ENCODE measurements at places on chromosomes 2 and 18. TPM values are rescaled to one million over a fixed set of nuclear protein-coding genes. Genes with fewer than 3 reads are reported as not detected.

The SERPINB7 gene
- 7.5 TPM for total RNA-seq

The TCF4 gene
- 9.3 TPM for total RNA-seq

The UGT1A9 gene
- total RNA-seq, result not detected

The HOXD3 gene
- total RNA-seq, result 8.2 TPM

The MARS2 gene
- 5.8 TPM for total RNA-seq

The DSG4 gene
- total RNA-seq, result not detected

The GPR45 gene
- total RNA-seq, result 0.22 TPM

The MYL1 gene
- total RNA-seq, result not detected

DNA sequence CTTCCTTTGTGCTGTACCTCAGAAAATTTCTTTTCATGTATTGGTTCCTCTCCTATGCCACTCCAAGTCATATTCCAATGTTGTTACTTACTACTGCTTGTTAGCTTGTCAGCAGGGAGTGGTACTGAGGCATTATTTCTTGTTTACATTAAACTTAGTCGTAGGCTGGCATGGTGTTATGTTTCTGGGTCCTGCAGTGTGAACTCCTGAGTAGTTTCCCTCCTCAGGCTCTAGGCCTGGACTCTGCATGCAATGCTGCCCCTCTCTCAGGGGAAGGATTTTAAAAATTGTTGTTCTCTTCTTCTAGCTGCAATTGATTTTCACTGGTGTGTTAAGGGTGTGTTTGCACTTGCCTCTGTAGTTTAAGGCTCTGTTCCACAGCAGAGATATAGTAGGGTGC lies 671.6 kb downstream of the PLCL1 start:
- DNase-seq, result no peak

DNA sequence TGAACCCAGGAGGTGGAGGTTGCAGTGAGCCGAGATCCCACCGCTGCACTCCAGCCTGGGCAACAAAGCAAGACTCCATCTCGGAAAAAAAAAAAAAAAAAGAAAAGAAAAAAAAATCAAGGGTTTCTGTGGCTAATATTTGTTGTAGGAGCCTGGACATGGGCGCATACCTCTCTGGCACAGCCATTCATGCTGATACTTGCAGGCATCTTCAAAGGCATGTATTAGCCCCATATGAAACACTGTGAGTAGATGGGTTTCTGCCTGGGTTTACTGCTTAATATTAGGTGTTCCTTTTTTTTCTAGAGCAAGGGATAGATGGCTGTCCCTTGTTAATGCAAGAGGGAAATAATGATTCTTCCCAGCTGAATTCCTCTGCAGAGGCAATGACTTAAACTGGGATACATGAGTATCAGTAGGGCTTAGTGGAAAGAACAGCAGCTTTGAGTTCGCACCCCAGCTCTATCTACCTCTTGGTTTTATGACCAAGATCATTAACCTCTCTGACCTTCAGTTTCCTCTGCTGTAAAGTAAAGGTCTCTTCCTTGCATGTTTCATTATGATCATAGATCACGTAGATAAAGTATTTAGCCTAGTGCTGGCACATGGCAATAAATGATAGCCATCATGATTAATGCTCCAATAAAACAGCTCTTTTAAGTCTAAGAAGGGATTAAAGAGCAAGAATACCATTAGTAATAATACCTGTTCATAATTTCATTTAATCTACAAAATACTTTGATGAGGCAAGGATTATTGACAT lies 4.5 kb upstream of the ATL2 start:
- DNase-seq, result no peak

- no peak for DNase-seq
Observed at GRCh38 chr2:214515111-214515510, 104.3 kb downstream of the VWC2L start.

DNA sequence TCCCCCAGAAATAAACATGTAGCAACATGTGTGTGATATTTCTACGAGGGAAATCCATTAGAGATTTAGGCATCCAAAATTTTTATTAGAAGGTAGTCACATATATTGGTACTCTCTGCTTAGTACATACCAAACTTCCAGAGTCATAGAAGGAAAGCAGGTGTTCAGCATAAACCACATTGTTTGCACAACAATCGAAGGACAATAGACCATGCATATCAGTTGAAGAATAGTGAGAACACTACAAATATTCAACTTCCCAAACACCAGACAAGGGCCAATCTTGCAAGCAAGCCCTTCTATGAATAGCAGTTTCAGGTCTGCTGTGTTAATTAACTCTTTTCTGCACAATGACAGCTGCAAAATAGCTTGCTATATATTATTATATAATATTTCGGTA lies 702.2 kb downstream of the ERBB4 start:
- DNase-seq, result no peak

GRCh38 chr18:67151366-67151765 lies 365.2 kb downstream of the DSEL start:
- no peak for DNase-seq

DNA sequence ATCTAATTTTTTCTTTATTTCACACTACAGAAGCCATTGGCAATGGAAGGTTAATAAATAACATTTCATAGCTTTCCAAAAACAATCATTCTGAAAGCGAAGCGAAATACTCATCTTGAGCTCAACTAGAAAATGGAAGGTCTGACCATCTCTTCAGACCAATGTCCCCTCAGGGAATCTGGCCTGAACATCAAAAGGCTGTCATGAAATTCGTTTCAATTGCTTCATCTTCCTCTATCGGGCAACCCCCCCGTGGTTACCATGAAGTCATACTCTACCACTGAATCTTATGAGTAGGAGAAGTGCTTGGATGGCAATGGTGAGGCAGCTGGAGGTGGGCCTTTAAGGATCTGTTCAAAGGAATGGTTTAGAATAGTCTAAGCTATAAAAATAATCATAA lies 22.9 kb upstream of the CYTIP start:
- DNase-seq, result no peak

DNA sequence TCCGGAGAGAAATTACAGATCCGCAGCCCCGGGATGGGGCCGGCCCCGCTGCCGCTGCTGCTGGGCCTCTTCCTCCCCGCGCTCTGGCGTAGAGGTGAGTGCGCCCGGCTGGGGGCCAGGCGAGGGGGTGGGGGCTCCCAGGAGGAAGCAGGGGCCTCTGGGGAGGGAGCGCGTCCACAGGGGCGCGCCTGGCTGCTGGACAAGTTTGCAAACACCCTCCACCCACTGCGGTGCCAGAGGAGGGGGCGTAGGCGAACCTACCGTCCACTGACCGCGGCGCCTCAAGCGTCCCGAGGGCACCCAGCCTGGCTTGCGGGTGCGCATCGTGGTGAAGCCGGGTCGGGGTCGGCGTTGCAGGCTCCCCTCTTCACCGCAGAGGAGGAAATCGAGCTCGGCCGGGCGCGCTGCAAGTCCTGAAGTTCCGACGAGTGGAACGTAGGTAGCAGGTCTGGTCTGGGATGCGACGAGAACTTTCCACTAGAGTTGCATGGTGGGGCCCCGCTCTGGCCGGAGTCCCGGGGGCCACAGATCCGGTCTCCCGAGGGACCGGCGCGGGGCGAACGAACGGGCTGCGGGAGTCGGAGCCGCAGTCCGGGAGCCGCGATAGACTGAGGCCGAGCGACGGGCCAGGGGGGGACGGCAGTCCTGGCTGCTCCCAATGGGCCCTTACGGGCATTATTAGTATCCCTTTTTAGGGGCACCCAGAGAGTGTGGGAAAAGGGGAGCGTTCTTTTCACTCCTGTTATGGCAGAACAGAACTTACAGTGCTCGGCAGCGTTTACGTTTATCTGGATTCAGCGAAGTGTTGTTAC lies 502 bp downstream of the MERTK start:
- DNase-seq, result no peak

- DNase-seq, result no peak
Observed at GRCh38 chr2:205872716-205873115, 190.4 kb downstream of the NRP2 start.

GRCh38 chr2:173238385-173238784 lies 116.3 kb upstream of the CDCA7 start:
- DNase-seq, result no peak

- no peak for DNase-seq
Observed at GRCh38 chr2:65626831-65627230, 194.4 kb upstream of the SPRED2 start.

DNA sequence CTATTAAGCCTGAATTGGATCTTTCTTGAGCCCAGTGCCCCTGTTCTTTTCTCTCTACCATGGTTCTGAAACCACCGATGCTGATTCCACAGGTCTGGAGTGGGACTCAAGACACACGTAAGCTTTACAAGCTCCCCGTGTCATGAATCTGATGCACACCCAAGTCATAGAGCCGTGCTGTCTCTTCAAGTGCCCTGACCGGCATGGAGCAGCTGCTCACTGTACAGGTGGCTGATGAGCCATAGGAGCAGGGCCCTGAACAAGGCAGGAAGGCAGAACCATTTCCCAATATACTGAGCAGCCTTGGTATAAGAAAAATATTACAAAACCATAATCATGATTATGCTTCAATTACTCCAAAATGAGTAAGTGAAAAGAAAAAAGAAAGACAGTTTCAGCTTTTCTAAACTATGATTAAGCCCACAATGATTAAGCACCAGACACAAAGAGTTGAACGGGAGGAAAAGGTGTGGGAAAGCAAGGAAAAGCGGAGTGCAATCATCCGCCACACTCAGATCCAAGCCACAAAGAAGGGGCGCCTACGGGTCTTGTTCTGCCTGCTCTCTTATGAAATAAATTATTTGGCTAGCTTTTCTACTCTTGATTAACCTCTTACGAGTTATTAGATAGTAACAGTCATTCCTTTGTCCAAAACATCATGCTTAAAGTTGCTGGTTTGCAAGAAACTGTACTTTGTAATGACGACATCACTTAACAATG lies 41.7 kb downstream of the NOL10 start:
- no peak for DNase-seq

- no peak for DNase-seq
Observed at GRCh38 chr2:205293559-205293958, 388.7 kb upstream of the NRP2 start.
